DMS153 (cell line): ENCODE measurements at places on chromosomes 2 and 18.
A peak's percentile ranks its signal among the peaks of the same experiment; 100 is the strongest.

- DNase-seq = no peak
Observed at GRCh38 chr2:111099402-111099801, 21.3 kb upstream of the BCL2L11 start.

- no peak for DNase-seq
Observed at GRCh38 chr2:184444217-184444616, 154.1 kb upstream of the ZNF804A start.

DNA sequence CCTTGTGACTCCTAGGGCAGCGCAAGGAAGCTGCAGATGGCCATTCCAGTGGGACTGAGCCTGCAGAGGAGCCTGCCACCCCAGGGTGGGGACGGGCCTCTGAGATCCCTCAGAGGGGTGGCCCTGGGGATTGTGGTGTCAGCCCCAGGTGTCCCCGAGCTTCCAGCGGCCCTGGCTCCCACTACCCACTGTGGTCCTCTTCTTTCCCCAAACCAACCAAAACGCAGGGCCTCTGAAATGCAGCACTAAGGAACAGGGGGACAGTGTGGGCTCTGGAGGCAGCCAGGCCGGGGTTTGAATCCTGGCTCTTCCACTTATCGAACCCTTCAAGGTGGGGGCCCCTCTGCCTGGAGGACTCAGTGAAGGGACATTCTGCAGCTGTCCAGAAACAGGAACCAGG, 32.7 kb downstream of the ATOH8 start:
- no peak for DNase-seq

DNA sequence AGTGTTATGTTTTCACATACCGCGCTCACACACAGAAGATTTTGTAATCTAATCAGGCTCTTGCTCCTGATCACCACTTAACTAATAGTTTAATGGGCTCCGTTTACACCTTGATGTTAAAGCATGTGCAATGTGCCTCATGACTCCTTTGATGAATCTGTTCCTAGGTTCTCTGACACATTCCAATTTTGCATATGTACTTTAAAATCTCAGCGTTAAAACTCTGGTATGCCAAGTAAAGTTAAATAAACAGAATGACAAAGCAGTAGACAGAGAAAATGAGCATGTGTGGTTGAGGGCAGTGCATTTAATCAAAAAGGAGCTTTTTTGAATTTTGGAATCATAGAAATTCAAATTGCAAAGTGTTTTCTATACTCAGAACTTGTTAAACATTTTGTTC, 96.4 kb downstream of the TCF4 start:
- DNase-seq = no peak

- no peak for DNase-seq
Observed at GRCh38 chr2:236396818-236397350, 132.7 kb upstream of the ASB18 start.

GRCh38 chr2:160407393-160408172, 86.0 kb downstream of the RBMS1 start:
- DNase-seq = peak; percentile 7

DNA sequence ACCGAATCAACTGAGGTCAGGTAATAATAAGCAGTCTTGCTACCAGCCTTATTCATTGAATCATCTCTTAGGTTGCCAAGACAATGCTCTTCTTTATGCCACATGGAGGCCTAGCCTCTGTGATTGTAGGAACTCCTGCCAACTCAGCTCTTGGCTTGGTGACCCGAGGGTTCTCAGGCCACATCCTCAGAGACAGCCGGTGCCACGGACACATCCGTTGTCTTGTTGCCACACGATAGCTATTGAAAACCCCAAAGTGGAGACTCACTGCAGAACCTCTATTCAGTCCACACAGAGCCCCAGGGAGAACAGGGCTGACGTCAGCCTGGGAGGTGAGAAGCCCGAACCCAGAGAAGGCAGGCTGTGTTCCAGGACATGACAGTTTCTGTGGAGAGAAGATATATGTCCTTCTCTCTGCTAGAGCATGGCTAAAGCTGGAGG, 53.5 kb upstream of the TGFA start:
- DNase-seq = no peak

- no peak for DNase-seq
Observed at GRCh38 chr2:113965644-113966043, 75.8 kb downstream of the ACTR3 start.

GRCh38 chr2:143482771-143483170, 353.6 kb downstream of the ARHGAP15 start:
- no peak for DNase-seq

DNA sequence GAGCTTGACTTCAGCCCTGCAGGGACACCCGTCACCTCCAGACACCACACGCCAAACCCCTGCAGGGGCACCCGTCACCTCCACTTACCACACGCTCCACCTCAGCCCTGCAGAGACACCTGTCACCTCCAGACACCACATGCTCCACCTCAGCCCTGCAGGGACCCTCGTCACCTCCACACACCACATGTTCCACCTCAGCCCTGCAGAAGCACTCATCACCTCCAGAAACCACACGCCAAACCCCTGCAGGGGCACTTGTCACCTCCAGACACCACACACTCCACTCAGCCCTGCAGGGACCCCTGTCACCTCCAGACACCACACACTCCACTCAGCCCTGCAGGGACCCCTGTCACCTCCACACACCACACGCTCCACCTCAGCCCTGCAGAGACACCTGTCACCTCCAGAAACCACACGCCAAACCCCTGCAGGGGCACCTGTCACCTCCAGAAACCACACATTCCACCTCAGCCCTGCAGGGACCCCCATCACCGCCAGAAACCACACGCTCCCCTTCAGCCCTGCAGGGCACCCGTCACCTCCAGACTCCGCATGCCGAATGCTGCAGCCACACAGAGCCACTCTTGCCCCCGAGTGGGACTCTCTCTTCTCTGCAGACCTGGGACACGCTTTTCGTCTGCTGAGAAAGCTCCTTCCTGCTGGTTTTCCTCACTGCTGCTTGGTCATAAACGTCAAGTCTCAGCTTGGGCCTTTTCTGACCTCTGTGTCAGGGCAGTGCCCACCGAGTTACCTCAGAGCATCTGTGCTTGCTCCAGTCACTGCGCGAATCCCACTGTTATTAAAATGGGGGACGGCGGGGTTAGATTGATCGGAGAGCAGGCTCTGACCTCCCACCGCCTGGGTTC, 77.5 kb upstream of the SALL3 start:
- no peak for DNase-seq

GRCh38 chr2:204842661-204843485, 297.6 kb downstream of the PARD3B start:
- no peak for DNase-seq

GRCh38 chr2:215535741-215536140, 99.9 kb upstream of the FN1 start:
- DNase-seq = no peak

DNA sequence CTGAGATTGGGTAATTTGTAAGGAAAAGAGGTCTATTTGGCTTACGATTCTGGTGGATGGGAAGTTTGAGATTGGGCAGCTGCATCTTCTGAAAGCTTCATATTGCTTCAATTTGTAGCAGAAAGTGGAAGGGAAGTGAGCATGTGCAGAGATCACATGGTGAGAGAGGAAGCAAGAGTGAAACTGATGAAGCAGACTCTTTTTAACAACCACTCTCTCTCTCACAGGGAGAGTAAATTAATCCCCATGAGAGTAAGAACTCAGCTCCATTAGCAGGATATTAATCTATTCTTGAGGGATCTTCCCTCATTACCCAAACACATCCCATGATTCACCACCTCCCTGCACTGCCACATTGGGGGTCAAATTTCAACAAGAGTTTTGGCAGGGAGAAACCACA, 298.5 kb upstream of the CELF4 start:
- no peak for DNase-seq
